NCI-H82 (cell line): ENCODE measurements at places on chromosomes 13 and 19.

GRCh38 chr13:73109288-73109899, 50.6 kb downstream of the KLF5 start:
- peak; percentile 21 for DNase-seq

DNA sequence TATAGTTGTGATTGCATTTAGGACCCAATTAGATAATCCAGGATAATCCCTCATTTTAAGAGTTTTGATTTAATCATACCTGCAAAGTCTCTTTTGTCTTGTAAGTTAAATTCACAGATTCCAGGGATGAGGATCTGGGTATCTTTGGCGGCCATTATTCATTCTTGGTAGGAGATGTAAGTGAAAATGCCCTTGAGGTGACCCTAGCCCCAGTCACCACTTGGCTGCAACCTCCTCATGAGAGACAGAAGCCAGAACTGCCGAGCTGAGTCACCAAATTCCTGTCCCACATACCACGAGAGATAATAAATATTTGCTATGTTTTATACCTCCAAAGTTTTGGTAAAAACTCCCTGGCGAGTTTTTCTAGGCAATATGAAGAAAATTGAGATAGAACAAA, 389.4 kb downstream of the RFC3 start:
- DNase-seq = peak; percentile 73

- no peak for DNase-seq
Measured at GRCh38 chr19:47377208-47377701, 28.1 kb downstream of the DHX34 start.

GRCh38 chr13:26742691-26743358, 17.8 kb downstream of the GPR12 start:
- no peak for DNase-seq

DNA sequence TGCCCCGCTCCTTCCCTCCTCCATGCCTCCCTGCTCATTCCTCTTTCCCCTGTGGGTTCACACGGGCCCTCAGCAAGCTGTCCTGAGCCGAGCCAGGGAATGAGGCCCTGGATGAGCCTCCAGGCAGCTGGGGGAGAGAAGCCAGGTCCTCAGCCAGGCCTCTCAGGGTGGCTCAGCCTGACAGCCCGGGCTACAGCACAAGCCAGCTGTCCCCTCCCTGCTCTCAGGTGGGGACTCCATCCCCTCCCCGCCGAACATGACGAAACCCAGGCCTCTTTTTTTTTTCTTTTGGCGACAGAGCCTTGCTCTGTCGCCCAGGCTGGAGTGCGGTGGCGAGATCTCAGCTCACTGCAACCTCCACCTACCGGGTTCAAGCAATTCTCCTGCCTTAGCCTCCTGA, 40.0 kb upstream of the MATK start:
- DNase-seq = no peak

DNA sequence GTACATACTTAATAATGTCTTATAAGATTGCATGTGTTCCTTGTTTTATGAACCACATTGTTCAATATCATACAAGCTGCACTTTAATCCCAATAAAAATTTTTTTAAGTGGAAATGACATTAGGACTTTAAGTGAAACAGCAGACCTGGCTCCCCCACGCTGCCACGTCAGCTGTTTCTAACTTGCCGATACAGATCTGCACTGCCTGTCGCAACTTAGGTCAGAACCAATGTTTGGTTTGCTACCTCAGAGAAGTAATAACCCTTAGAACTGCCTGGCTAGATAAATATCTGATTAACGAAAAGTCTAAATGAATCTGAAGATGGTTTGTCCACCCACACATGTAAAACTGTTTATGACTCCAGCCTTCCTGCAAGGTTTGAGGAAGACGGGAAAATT, 327.5 kb upstream of the DACH1 start:
- DNase-seq = no peak

DNA sequence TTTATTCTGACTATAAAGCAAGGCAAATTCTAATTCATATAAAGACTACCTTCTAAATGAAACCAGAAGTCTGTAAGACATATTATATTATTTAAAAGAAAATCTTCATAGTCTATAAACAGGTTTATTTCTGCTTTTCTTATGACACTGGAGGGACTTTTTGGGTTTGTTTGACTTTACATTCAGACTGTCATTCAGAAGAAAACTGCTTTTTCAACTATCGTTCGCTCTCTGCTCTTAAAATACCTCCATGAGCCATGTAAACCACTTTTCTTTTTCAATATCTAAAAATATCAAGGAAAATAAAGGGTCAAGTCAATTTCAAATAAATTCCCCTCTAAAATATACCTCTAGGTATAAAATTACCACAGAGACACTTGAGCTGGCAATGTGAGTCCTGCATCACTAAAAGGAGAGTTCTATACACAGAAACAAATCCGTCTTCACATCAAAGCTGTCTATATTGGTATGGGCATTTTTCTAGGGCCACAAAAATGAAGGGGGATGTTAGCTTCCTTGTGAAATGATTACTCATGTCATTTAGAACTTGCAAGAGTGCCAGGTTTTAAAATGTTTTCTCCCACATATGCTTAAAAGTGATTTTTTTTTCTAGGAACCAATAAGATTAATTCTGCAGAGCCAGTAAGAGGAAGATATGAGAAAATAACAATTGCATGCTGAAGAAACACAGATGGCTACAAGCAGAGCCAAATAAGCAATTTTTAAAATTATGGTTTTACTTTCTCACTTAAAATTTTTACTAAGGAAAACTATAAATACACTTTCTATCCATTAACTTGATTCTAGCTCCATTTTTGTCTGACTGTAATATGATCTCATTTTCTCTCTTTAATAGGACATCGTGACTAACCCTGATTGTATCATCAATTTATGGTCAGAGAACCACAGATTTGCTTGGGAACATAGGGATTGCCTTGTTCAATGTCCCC, 181.8 kb downstream of the TBC1D4 start:
- DNase-seq = no peak

DNA sequence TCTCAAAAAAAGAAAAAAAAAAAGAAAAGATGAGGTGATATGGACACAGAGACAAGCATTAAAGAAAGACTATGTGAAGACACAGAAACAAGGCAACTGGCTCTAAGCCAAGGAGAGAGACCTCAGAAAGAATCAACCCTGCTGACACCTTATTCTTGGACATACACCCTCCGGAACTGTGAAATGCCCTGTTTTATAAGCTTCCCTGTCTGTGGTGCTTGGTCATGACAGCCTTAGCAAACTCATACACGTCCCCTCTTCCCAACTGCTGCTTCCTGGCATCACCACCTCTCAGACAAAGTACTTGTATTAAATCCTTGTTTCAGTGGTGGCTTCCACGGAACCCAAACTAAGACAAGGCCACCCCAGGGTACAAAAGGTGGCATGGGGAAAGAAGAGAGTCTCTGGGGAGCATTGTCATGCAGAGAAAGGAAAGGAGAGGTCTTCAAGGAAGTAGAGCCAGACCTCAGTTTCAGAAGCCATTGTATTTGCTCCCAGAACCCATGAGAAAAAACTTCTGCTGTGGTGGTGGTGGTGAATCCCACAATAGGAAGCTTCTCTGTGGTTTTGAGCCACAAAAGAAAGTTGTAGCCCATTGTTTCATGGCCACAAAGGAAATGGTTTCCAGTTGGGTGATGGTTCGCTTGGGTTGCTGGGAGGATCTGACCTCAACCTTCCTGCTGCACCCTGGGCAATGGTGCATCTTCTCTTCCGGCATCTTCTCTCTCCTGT, 16.3 kb upstream of the TSPAN16 start:
- no peak for DNase-seq

DNA sequence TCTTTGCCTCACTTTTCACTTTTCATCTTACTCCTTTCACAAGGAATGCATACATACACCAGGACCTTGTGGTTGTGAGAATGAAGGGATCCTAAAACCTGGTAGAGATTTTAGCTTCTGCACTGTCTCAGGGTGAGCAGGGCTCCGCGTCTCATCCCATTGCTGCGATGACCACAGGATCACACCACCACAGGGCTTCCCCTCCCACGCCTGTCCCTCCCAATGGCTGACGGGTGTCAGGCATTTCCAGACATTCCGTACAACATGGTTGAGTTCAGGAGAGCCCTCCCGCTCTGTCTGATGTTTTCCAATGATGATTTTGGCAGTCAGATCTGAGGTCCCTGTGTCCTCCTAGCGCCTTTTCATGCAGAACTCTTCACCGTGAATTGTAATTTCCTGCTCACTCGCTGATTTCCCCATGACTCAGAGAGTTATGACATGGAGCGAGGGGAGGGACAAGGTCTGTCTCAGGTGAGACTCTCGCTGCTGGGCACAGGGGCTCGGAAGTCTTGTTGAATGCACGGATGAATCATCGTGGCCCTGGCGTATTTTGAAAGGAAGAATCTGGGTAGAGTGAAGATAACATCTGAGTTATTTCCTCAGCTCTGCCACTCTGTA, 102.8 kb downstream of the TEX29 start:
- no peak for DNase-seq

- peak; percentile 85 for DNase-seq
Measured at GRCh38 chr13:105466376-105466775, 1069.1 kb downstream of the EFNB2 start.

DNA sequence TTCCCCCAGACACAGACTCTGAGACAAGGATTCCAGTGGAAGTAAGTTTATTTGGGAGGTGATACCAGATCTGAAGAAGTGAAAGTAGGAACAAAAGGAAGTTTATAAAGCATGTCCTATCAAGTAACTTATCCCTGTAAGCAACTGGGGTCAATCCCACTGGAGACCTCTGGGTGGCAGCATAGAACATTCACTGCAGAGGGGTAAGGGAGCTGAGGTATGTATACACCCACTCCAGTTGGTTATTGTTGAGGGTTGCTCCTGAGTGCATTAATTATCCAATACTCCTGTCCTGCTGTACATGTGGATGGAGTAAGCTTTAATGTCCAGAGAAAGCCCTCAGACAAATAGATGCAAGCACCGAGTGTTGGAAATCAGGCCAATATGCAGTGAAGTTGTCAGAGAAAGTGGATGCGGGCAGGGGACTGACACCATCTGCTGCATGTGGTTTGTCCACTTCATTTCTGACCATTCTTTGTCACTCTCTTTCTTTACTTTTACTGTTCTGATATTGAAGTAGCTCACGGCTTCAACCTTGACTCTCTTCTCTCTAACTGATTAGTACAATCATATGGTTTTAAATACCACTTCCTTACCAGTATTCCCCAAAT, 46.7 kb downstream of the NOTCH3 start:
- peak; percentile 76 for DNase-seq

GRCh38 chr13:70644052-70644451, 535.8 kb upstream of the KLHL1 start:
- no peak for DNase-seq

GRCh38 chr19:32873247-32873959, 3.8 kb upstream of the SLC7A9 start:
- DNase-seq = no peak

- no peak for DNase-seq
Measured at GRCh38 chr13:80000684-80001509, 340.0 kb downstream of the SPRY2 start.

GRCh38 chr19:7670790-7671189, 1.9 kb downstream of the RETN start:
- DNase-seq = no peak

- DNase-seq = no peak
Measured at GRCh38 chr13:32976912-32977311, 39.3 kb upstream of the KL start.

DNA sequence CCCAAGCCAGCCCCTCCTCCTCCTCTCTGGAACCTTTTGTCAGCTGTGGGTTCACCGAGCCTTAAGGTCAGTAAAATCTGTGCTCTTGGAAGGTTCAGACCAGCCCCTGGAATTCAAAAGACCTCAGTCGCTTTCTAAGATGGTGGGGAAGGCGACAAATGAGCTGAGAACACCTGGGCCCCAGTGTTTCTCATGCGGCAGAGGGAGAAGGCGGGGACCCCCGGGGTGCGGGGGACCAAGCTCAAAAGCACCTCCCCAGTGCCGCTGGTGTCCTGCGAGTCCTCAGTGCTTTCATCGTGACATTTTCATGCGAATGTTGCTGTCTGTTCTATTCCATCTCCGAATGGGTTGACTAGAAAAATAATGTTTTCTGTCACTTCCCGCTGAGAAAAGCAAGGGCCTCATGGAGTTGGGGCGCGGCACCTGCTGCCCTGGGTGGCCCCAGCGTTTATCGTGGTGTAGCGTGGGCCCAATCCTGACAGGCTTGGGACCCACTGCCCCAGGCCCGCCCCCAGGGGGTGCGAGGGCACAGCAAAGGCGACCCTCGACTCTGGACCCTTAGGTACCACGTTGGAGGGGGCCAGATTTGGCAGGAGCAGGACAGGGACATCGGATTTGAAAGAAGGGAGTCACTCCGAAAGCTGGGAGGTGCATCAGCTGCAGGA, 751 bp upstream of the NTN5 start:
- no peak for DNase-seq

- no peak for DNase-seq
Measured at GRCh38 chr13:111017755-111018459, 97.2 kb upstream of the ARHGEF7 start.

DNA sequence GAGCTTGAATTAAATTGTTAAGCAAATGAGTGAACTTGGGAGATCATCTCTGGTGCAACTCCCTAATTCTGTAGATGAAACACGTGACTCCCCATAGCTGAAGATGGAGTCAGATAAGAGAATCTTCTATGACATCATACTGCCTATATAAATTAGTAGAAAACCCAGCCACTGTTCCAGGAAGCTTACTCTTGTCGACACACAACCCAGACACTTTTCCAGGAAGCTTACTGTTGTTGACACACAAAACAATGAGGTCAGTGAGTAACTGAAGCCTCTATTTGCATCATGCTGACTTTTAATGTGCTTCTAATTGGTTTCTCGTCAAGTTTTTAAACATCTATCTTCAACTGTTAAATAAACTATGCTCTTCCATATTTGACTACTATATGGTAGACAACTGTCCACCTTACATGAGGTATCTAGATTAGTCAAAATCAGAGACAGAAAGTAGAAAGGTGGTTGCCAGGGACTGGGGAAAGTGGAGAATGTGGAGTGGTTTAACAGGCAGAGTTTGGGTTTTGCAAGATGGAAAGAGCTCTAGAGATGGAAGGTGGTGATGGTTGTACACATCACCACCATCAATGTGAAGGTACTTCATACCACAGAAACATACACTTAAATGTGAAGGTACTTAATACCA, 168.2 kb downstream of the FGF14 start:
- no peak for DNase-seq

- DNase-seq = no peak
Measured at GRCh38 chr19:18000480-18000914, 7.5 kb upstream of the ARRDC2 start.

DNA sequence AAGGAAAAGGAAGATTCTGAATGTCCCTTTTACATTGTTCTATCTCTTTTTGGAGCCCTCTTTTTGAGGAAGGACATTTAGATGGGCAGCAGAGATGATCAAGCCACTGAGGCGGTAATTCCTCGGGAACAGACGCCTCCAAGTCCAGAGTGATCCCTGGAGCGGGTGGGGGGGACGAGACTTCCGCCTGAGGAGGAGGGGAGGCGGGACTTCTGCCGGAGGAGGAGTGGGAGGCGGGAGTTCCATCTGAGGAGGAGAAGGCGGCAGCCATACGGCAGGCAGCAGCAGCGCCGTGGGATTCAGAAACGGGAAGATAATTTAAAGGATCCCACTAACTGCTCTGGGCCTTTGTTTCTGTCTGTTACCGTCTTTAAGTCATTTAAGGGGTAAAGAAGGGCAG, 37.6 kb upstream of the CD177 start:
- no peak for DNase-seq
